Suppressor macrophage treated with lipopolysaccharide for 4 hours (primary cell): ENCODE measurements at places on chromosomes 6 and 20.

- no peak for DNase-seq
These were observed 9.9 kb upstream of the RFPL4B start for GRCh38 chr6:112337209-112337638.

DNA sequence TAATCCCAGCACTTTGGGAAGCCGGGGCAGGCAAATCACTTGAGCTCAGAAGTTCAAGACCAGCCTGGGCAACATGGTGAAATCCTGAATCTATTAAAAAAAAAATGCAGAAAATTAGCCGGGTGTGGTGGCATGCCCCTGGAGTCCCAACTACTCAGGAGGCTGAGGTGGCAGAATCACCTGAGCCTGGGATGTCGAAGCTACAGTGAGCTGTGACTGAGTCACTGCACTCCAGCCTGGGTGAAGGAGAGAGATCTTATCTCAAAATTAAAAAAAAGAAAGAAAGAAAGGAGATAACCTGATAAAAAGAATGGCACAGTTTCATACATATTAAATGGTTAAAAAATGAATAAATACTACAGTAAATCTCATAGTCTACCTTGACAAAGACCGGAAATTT is 123.6 kb upstream of the TNFAIP3 start:
- no peak for DNase-seq

DNA sequence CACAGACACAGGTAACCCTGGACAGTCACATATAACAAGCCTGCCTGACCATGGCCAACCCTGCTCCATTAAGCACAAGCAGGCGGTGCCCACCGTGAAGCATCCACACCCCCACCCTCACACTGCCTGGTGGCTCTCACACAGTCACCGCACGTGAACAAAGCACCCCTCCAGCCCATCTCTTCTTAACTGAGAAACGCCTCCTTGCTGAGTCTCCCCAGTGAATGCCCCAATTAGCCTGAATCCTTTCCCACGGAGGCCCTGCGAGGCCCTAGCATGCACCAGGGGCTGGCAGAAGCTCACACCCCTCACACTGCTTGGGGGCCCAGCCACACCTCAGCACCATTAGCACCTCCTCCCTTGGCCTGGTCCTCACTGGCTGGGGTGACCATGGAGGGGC is 72.3 kb downstream of the GRM4 start:
- DNase-seq, result no peak

GRCh38 chr6:132272776-132273175 is 128.5 kb downstream of the MOXD1 start:
- no peak for DNase-seq

DNA sequence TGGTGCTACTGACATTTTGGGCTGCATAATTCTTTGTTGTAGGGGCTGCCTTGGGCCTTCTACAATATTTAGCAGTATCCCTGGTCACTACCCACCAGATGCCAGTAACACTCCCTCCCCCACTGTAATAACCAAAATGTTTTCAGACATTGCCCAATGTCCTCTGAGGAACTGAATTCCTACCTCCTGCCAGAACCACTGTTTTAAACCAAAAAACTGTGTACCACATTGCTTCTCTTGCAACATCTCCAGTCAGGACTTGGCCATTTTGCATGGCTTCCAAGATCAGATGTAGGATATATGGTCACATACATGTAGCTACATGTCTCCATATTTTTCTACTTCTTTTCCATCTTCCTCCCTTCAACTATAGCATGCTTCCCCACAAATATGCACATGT is 97.4 kb upstream of the IFNGR1 start:
- DNase-seq, result no peak

DNA sequence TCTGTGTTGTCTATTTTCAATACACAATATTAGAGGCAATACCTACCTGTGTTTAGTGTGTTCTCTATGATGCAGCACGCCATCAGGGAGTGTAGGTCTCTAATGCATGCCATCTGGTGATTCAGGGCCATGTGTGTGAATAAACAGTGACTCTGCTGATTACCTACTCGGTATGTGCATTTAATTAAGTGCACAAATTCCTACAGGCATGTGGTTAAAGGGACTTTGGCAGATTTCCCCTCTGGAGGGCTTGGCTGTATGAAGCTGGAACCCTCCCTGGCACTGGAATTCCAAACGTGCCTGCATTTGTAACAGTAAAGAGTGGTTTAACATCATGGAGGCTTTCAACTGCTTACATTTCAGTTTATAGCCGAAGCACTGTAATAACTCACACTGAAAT is 401.5 kb upstream of the SASH1 start:
- no peak for DNase-seq
